ENCODE measurements at places on chromosomes 5 and 9.

DNA sequence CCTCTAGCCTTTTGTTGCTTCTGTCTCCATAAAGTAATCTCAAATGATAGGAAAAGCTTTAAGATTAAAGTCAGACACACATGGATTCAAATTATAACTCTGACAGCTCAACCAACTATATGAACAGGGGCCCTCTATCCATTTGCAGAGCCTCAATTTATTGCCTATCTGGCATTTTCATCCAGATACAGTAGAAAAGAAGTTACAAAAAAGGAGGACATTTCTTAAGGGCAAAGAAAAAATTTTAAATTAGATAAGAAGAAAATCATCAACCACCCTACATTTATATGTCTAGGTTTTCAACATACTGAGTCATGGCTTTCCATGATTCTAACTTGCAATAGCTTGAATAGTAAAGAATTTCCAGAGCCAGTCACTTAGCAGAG lies 567.2 kb downstream of the CAAP1 start:
- no peak for DNase-seq

- no peak for DNase-seq
Observed at GRCh38 chr5:120367896-120368634, 96.0 kb upstream of the PRR16 start.

GRCh38 chr9:93861736-93862358 lies 93.3 kb downstream of the BARX1 start:
- no peak for DNase-seq

- no peak for DNase-seq
Observed at GRCh38 chr5:176466245-176466871, 18.2 kb downstream of the FAF2 start.

DNA sequence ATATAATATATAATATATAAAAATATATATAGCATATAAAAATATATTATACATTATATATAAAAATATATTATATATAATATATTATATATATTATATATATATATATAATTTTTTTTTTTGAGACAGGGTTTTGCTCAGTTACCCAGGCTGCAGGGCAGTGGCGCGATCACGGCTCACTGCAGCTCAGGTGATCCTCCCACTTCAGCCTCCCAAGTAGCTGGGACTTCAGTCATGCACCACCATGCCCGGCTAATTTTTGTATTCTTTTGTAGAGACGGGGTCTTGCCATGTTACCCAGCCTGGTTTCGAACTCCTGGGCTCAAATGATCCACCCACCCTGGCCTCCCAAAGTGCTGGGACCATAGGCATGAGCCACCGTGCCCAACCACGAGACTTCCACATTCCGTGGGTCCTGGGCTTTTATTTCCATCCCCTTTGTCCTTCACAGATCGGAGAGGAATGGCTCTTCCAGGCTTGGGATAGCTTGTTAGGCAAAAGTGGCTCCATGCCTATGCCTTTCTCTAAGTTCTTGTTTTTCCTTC lies 62.0 kb upstream of the IER5L start:
- no peak for DNase-seq

DNA sequence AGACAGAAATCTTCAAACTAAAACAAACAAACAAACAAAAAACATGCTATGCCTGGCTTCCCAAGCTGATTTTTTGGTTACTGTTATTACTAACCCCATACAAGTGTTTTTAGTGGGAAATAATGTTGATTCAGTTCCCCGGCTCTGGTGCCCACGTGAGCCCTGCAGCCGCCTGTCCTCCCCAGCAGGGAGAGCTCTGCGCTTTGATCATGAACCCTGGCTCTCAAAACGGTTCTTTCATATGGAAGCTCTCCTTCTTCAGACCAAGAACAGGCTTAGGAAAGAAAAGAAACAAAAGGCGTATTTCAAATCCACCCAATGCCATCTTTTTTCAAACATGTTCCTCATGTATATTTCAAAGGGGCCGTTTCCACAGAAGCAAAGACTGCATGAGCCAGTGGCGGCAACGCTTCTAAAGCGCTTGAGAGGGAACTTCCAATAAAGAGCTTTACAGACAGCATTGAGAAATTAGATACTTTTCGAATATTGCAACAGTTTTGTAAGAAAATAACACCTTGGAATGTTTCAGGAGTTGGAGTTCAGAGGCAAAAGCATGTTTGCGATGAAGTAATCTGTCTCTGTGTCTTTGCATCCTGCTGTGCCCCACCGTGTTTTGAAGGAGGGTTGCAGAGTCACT lies 74.8 kb downstream of the ICE1 start:
- DNase-seq, result no peak

- no peak for DNase-seq
Observed at GRCh38 chr5:39420482-39421145, 4.2 kb downstream of the DAB2 start.

DNA sequence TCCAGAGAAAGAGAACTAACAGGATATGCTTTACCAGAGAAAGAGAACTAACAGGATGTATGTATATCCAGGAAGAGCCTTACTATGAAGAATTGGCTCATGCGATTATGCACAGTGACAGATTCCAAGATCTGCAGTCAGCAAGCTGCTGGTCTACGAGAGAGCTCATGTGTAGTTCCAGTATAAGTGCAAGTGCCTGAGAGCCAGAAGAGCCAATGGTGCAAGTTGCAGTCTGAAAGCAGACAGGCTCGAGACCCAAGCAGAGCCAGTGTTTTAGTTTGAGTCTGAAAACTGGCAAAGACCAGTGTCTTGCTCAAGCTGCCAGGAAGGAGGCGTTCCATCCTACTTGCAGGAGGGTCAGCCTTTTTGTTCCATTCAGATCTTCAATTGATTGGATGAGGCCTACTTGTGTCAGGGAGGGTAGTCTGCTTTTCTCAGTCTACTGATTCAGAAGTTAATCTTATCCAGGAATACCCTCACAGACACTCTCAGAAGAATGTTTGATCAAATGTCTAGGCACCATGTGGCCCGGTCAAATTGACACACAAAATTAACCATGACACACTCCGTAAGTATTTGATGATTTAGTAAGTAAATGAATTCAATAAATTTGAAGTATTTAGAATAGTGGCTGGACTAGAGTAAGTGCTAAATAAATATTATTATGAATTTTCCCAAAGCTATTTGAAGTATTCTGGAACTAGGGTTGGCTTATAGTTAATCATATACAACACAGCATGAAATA lies 372.1 kb upstream of the SGCD start:
- no peak for DNase-seq

DNA sequence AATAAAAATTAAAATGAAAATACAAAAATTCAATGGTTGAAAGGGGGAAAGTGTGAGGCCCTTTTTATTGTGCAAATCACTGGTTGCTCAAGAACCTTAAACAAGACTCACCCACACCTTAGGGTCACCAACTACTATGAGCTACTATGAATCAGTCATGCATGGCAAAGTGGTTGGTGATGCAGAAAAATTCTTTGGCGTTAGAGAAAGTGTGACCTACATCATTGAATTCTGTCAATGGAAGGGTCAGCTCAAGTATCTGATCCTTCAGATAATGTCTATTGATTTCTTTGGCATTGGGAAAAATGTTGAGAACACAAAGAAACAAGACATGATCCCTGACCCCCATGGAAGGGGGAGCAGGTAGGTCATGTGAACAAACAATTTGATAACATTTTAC lies 149.7 kb upstream of the ADCY2 start:
- DNase-seq, result no peak

- peak; percentile 44 for DNase-seq
Observed at GRCh38 chr5:54638106-54638505, 120.5 kb downstream of the SNX18 start.

- DNase-seq, result no peak
Observed at GRCh38 chr9:81694541-81694940, 5.2 kb upstream of the TLE1 start.

DNA sequence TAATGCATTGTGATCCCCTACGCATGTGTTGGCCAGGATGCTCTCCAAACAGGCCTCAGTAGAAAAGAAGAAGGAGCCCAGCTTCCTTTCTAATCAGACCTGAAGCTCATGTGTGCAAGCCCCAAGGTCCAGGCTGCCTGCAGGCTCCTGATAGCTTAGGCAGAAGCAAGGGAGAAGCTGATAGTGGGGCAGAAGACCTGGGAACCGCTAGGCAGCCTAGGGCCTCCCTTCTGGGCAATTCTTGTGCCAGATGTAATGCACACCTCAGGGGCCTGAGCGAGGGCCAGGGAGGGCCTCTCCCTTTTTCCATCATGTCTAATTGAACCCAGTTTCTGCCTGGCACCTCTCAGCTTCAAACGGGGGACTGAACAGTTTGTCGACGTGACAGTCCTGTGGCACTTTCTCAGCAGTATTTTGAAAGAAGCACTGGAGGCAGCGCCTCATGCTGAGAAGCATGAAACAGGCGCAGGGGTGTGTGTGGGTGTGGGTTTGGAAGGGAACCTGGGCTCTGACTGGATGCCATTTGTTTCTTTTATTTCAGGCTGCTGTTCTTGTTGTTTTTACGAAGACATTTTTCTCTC lies 212.8 kb downstream of the PIK3R1 start:
- no peak for DNase-seq

GRCh38 chr5:178322736-178323540 lies 90.3 kb upstream of the PHYKPL start:
- no peak for DNase-seq

- no peak for DNase-seq
Observed at GRCh38 chr9:109297899-109298298, 23.0 kb downstream of the EPB41L4B start.

GRCh38 chr9:91896097-91896496 lies 53.9 kb downstream of the ROR2 start:
- DNase-seq, result no peak

DNA sequence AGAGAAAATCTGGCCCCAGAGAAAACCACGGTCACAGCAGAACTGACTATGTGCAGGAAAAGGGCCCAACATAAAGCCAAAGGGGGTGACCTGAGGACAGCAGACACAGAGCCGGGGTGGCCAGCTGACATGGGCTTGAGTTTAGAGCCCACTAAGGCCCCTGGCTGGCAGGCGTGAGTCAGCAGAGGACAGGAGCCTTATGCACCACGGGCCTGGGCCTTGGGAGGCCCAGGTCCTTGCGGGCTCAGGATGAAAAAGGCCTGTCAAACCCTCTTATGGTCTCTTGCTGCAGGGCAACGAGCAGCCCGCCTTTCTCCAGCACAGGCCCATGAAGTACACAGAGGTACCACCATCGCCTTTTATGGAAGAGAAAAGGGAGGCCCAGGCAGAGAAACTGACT lies 19.7 kb downstream of the STK10 start:
- DNase-seq, result no peak

DNA sequence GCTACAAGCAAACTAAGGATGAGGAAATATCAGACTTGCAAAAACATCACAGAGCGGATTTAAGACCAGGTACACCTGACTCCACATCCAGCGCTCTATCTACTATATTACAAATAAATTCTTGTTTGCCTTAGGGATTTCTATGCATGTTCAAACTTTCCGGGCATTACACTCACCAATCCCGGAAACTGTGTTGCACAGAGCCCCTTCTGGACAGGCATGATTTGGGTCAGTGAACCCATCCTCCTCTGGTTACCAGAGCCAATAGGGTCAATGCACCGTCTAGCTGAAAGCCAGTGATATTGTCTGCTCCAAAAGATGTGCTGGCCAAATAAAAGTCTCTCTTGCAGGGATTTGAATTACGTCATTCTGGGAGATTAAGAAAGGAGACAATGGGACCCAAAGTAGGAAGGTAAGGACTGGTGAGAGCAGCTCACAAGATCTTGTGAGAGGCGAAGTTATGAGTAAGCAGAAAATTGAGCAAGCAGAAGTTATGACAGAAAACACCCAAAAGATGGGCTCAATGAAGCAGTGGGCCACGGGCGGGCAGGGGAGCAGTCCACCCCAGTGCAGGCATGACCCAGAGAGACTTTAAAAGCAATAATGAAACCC lies 155.8 kb upstream of the RAI14 start:
- no peak for DNase-seq

DNA sequence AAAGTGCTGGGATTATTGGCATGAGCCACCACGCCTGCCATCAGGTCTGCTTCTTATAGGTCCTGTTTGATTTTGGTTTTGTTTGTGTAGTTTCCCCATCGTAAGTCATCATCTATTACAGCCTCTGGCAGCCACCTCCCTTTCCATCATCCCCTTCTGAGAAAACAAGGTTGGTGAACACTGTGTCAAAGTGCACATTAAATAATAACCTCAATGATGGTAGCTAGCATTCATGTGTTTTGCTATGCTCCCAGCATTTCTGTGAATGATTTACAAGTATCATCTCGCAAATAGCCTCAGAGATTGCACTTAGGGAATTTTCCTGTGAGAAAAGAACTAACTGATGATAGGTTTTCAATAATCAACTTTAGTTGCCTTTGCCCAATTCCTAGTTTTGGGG lies 9.9 kb downstream of the PRUNE2 start:
- DNase-seq, result no peak

- no peak for DNase-seq
Observed at GRCh38 chr5:77400645-77401044, 91.5 kb downstream of the WDR41 start.

DNA sequence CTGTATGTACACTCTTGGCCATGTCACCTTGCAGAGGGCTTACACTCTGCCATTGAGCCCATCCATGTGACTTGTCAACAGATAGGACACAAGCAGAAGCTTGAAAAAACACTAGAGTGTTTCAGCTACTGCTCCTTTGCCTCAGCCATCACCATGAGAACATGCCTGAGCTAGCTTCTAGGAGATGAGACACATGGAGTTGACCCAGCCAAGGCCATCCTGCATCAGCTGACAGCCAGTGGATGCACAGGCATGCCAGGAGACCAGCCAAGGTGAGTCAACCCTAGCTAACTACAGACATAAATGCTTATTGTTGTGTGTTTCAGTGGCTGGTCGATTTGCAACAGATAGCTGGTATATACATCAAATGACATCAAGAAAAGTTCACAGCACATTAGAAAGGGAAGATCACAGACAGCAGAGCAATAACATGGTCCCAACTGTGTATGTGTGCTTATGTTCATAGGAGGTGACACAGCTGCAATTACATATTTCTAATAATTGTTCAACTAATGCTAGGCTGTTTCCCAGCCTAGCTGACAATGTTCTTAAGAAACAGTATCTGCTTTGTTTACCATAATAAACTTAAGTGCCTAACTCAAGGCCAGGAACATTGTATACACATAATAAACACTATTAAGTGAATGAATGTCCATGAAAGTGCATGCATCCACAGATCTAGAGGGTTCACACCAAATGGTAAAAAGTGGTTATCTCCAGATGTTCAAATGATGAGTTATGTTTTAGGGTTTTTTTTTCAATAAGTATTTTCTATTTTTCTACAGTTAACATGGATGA lies 105.7 kb downstream of the SPOCK1 start:
- no peak for DNase-seq

DNA sequence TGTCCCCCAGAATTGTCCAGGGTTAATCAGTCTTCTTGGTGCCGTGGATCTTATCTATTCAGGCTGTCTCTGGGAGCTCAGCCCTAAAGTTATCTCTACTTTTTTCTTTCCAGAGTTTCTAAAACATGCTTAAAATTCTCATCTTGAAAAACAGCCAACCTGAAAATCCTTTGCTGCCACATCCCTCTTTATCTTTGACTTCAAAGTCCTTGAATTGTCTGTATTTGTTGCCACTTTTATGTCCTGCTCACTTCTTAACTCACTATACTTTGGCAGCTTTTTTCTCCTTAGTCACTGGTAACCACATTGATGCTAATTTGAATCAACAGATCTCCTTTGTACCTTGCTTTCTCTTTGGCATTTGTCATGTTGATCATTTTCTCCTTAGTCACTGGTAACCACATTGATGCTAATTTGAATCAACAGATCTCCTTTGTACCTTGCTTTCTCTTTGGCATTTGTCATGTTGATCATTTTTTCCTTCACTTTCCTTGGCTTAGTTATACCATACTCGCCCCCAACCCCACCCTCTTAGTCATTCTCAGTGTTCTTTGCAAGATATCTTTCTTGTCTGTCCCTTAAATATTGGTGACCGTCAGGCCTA lies 8.5 kb downstream of the DMXL1 start:
- DNase-seq, result no peak

GRCh38 chr5:30401479-30402058 lies 791.9 kb upstream of the CDH6 start:
- no peak for DNase-seq

Data from central memory CD4-positive, alpha-beta T cell (primary cell).